ENCODE measurements at places on chromosomes 12 and 14.

GRCh38 chr14:101527987-101528386 lies 33.3 kb upstream of the DIO3 start:
- no peaks in the 10 kb centered on the region for H3K4me1 ChIP-seq
- H3K36me3 ChIP-seq: no peaks in the 10 kb centered on the region
- no peak overlapping the region for H3K4me3 ChIP-seq
- H3K27me3 ChIP-seq: no peaks in the 10 kb centered on the region

- H3K27me3 ChIP-seq: no peaks in the 10 kb centered on the region
- peak; percentile 31 for DNase-seq
- no peak overlapping the region for H3K27ac ChIP-seq
Measured at GRCh38 chr12:106299202-106299774, 3.2 kb upstream of the TCP11L2 start.

DNA sequence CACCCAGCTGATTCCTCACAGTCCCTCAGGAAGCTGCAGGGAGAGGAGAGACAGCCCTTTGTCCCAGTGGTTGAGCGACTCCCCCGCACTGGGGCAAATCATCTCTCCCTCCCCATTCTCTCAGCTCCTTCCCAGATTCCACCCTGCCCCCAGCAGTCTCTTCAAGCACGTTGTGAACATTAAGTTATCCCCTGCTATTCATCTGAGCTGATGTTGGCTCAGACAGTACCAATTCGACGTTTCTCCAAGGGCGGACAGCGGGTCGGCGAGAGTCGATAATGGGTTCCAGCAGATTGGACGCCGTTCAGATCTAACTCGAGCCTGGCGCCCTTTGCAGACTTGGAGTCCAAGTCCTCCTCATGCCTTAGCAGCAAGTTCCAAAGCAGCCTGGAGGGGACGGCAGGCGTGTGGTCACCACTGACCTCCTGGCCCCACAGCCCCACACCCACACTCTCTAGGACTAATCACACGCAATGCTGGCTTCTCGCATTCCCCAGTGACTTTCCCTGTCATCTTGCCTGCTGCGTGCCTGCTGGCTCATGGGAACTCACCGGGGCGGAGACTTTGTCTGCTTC lies 245.9 kb downstream of the CHST11 start:
- no peaks in the 10 kb centered on the region for H3K36me3 ChIP-seq
- no peaks in the 10 kb centered on the region for H3K4me1 ChIP-seq
- H3K27me3 ChIP-seq: no peaks in the 10 kb centered on the region

- H3K4me1 ChIP-seq: peaks cover 11% of the 10 kb centered on the region
- no peaks in the 10 kb centered on the region for H3K36me3 ChIP-seq
- no peak for DNase-seq
- H3K27ac ChIP-seq: peak overlapping the region; percentile 90
Measured at GRCh38 chr14:52790756-52791222, 618 bp downstream of the GNPNAT1 start.

- H3K36me3 ChIP-seq: no peaks in the 10 kb centered on the region
- no peak overlapping the region for H3K4me3 ChIP-seq
- H3K27me3 ChIP-seq: no peaks in the 10 kb centered on the region
- no peaks in the 10 kb centered on the region for H3K4me1 ChIP-seq
- no peak overlapping the region for H3K27ac ChIP-seq
Measured at GRCh38 chr12:120940006-120940405, 35.8 kb upstream of the SPPL3 start.

- H3K4me1 ChIP-seq: peaks cover 22% of the 10 kb centered on the region
- H3K27ac ChIP-seq: no peak overlapping the region
- no peaks in the 10 kb centered on the region for H3K27me3 ChIP-seq
- no peaks in the 10 kb centered on the region for H3K36me3 ChIP-seq
Measured at GRCh38 chr12:53299101-53299453, 418 bp upstream of the MYG1 start.

GRCh38 chr12:8664228-8664913 lies 1.7 kb upstream of the MFAP5 start:
- H3K4me3 ChIP-seq: no peak overlapping the region
- H3K27me3 ChIP-seq: no peaks in the 10 kb centered on the region
- H3K4me1 ChIP-seq: no peaks in the 10 kb centered on the region
- peak; percentile 49 for DNase-seq
- H3K27ac ChIP-seq: peak overlapping the region; percentile 41

GRCh38 chr14:84527706-84528105 lies 1002.2 kb upstream of the FLRT2 start:
- H3K4me3 ChIP-seq: no peak overlapping the region
- no peaks in the 10 kb centered on the region for H3K36me3 ChIP-seq
- H3K27ac ChIP-seq: no peak overlapping the region
- no peaks in the 10 kb centered on the region for H3K27me3 ChIP-seq
- no peak for DNase-seq

GRCh38 chr14:94971750-94972149 lies 185.6 kb downstream of the DICER1 start:
- H3K27me3 ChIP-seq: no peaks in the 10 kb centered on the region
- peak overlapping the region; percentile 60 for H3K27ac ChIP-seq
- H3K36me3 ChIP-seq: no peaks in the 10 kb centered on the region
- no peaks in the 10 kb centered on the region for H3K4me1 ChIP-seq
- H3K4me3 ChIP-seq: no peak overlapping the region

DNA sequence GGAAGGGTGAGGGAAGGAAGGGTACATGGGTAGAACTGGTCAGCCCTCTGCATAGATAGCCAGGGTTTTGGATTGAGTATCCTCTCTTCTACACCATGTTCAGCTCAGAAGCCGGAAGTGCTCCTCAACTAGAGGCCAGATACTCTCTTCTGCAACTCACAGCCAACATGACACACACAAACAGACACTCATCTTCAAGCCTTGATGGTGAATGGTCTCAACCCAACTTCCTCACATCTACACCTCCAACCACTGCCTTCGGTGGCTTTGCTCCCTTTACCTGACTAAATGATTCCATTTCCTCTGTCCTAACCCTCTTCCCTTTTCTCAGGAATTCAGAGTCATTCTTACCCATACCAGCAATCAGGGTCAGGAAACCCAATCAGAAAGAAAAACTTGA lies 7.6 kb upstream of the FKBP11 start:
- H3K4me3 ChIP-seq: no peak overlapping the region
- no peaks in the 10 kb centered on the region for H3K27me3 ChIP-seq
- no peak overlapping the region for H3K27ac ChIP-seq
- no peaks in the 10 kb centered on the region for H3K4me1 ChIP-seq

DNA sequence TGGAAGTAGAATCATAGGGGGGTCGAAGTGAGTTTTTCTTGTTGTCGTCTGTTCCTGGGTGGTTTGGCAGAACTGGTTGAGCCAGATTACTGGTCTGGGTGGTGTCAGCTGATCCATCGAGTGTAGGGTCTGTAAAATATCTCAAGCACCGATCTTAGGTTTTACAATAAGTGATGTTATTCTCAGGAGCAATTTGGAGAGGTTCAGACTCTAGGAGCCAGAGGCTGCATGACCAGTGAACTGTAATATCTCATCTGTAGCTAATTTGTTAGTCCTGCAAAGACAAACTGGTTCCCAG lies 9.7 kb upstream of the SERPINA1 start:
- no peaks in the 10 kb centered on the region for H3K27me3 ChIP-seq
- H3K4me3 ChIP-seq: no peak overlapping the region
- DNase-seq: no peak
- no peaks in the 10 kb centered on the region for H3K36me3 ChIP-seq
- H3K4me1 ChIP-seq: no peaks in the 10 kb centered on the region

- H3K36me3 ChIP-seq: no peaks in the 10 kb centered on the region
- H3K4me1 ChIP-seq: peaks cover 14% of the 10 kb centered on the region
- H3K27ac ChIP-seq: no peak overlapping the region
Measured at GRCh38 chr14:91315844-91316267, 71.4 kb upstream of the GPR68 start.

DNA sequence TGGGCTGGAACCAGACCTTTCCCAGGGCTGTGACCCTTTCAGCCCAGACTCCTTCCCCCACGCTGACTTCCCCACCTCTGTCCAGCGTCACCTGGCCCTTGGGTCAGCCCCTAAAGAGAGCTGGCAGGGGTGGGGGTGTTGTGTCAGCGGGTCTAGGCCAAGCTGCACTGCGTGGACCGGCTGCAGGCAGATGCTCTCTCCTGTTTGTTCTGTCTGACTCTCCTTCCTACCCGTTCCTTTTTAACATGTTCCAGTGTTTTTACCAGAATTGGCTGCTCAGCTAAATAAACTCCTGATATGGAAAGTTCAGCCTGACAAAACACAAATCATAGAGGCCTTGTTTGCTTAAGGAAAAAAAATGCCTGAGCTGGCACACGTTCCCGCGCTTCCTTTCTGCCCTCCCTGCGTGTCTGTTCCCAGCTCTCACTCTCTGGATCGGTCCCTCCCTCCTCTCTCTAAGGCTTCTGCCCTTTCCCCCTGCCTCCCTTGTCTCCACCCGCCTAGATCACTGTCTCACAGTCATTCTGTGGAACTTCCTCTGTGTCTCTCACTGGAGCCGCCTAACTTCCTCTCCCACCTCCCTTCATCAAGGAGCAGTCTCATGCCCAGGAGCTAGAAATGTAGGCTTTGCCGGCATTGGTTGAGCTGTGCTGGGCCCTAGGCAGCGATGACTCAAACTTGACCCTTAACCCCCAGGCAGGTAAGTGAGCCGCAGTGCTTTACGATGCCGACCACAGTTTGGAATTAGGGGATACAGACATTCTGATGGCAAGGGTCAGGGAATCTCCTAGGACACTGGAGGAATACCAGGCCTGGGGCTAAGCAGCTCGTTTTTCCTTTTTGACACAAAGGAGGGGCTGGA lies 15.5 kb upstream of the MLXIP start:
- H3K27me3 ChIP-seq: no peaks in the 10 kb centered on the region
- H3K27ac ChIP-seq: peak overlapping the region; percentile 27

DNA sequence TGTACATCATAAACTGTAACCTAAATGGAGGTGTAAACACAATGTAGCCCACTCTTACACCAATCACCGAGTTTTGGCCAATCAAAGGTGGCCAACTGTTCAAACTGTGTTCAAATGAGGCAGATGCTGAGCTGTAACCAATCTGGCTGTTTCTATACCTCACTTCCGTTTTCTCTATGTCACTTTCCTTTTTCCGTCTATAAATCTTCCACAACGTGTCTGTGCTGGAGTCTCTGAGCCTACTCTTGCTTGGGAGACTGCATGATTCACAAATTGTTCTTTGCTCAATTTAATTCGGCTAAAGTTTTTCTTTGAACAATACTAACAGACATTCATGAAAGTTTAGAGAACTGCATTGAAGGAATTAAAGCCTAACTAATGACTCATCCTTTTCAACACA lies 547.1 kb upstream of the USP15 start:
- no peaks in the 10 kb centered on the region for H3K36me3 ChIP-seq
- H3K4me1 ChIP-seq: no peaks in the 10 kb centered on the region
- no peaks in the 10 kb centered on the region for H3K27me3 ChIP-seq
- no peak overlapping the region for H3K27ac ChIP-seq

- no peaks in the 10 kb centered on the region for H3K27me3 ChIP-seq
- no peaks in the 10 kb centered on the region for H3K36me3 ChIP-seq
- no peak for DNase-seq
- no peak overlapping the region for H3K27ac ChIP-seq
Measured at GRCh38 chr14:58812050-58812910, 174.5 kb downstream of the DACT1 start.

DNA sequence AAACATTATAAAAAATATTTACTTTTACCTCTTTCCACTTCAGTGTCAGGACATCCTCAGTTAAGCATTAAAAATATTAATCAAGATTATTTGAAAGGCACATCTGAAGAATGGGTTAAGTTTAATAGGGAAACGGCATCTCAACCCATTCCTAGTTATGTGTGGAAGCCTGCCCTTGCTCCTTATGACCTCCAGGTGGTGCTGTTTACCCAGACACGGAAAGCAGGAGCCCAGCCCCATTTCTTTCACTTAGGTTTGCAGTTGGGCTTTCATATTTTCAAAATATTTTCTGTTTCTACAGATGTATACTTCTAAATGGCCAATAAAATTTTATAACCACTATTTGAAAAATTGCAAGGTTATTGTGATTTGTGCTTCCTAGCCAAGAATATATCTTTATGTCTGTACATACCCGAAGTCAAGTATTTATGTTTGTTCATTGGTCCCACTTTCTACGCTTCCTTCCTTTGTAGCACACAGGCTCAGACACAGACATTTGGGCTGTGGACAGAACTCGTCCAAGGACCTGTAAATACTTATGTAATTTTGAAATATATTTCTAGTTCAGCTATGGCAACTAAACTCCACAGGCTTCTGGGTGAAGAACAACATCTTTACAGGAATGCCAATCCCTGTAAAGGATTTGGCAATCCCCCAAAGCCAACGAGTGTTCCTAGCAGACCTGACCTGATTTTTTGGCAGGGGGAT lies 247.1 kb downstream of the AKAP6 start:
- no peak overlapping the region for H3K4me3 ChIP-seq
- H3K4me1 ChIP-seq: no peaks in the 10 kb centered on the region
- peak; percentile 70 for DNase-seq
- H3K36me3 ChIP-seq: no peaks in the 10 kb centered on the region
- H3K27me3 ChIP-seq: no peaks in the 10 kb centered on the region
- H3K27ac ChIP-seq: no peak overlapping the region

- no peak for DNase-seq
- H3K36me3 ChIP-seq: no peaks in the 10 kb centered on the region
- H3K27ac ChIP-seq: no peak overlapping the region
- no peaks in the 10 kb centered on the region for H3K27me3 ChIP-seq
Measured at GRCh38 chr14:99391671-99392070, 89.0 kb downstream of the SETD3 start.

- no peak overlapping the region for H3K4me3 ChIP-seq
- no peaks in the 10 kb centered on the region for H3K27me3 ChIP-seq
- peaks cover 3% of the 10 kb centered on the region for H3K4me1 ChIP-seq
- peak; percentile 22 for DNase-seq
- H3K27ac ChIP-seq: no peak overlapping the region
Measured at GRCh38 chr12:51450806-51451205, 26.2 kb downstream of the SLC4A8 start.

DNA sequence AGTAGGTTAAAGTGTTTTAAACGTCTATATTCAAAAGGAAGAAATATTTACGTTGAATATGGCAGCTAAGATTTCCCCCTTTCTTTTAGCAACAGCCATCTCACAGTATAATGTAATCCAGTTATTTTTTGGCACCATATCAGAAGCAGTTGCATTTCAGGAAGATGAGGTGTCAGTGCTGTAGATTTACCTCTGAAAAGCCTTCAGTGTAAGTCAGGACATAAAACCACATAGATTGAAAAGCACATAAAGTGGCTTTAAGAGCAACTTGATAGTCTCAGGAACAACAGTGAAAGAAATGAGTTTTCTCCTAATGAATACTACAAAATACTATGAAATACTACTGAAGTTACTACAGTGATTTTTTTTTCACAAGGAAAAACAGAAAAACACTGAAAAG lies 6.9 kb downstream of the MLH3 start:
- H3K4me3 ChIP-seq: no peak overlapping the region
- no peaks in the 10 kb centered on the region for H3K36me3 ChIP-seq
- H3K27me3 ChIP-seq: no peaks in the 10 kb centered on the region
- H3K4me1 ChIP-seq: peaks cover 12% of the 10 kb centered on the region
- no peak overlapping the region for H3K27ac ChIP-seq
- no peak for DNase-seq

GRCh38 chr14:72577521-72577920 lies 316.4 kb downstream of the DPF3 start:
- H3K36me3 ChIP-seq: no peaks in the 10 kb centered on the region
- H3K27ac ChIP-seq: no peak overlapping the region
- peaks cover 18% of the 10 kb centered on the region for H3K4me1 ChIP-seq
- H3K4me3 ChIP-seq: no peak overlapping the region

DNA sequence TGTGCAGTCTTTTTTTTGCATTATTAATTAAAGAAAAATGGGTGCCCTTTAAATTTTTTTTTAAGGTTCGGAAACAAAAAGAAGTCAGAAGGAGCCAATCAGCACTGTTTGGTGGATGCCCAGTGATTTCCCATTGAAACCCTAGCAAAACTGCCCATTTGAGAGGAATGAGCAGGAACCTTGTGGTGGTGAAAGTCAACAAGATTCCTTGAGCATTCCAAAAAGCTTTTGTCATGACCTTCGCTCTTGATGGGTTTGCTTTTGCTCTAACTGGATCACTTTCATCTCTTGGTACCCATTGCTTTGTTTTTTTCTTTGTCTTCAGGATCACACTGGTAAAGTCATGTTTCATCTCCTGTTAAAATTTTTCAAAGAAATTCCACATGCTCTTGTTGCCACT lies 54.1 kb downstream of the ADIPOR2 start:
- no peaks in the 10 kb centered on the region for H3K36me3 ChIP-seq
- H3K27ac ChIP-seq: no peak overlapping the region
- no peak for DNase-seq
- H3K4me3 ChIP-seq: no peak overlapping the region
